ENCODE measurements at places on chromosomes 16 and 17.

GRCh38 chr16:69942627-69943170 lies 8.4 kb upstream of the CLEC18A start:
- no peak for DNase-seq

- DNase-seq: no peak
These were observed 5.5 kb downstream of the PCGF2 start for GRCh38 chr17:38742411-38743308.

GRCh38 chr17:29079887-29080286 lies 36.9 kb downstream of the PIPOX start:
- DNase-seq: no peak

GRCh38 chr17:73773702-73774101 lies 129.5 kb upstream of the SDK2 start:
- no peak for DNase-seq

DNA sequence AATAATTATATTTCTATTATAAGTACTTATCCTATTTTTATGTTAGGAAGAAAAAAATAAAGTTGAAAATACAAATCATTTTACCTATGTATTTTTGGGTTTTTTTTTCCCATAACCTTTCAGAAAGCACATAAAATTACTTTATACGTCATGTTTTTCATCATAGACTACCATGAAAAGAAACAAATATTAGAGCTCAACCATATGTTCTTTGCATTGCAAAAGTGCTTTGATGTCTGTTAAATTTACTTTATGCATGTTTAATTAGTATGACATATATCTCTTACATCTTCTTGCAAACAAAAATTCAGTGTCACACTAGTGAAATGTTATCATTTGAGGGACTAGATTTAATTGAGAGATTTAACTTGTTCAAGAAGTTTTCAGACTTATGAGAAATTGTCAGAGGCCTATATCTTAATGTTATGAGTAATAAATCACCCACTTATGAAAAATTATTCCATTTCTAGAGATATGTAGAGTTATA lies 24.0 kb downstream of the BRIP1 start:
- no peak for DNase-seq

GRCh38 chr17:77247048-77247541 lies 106.3 kb downstream of the SEC14L1 start:
- DNase-seq: peak; percentile 67

DNA sequence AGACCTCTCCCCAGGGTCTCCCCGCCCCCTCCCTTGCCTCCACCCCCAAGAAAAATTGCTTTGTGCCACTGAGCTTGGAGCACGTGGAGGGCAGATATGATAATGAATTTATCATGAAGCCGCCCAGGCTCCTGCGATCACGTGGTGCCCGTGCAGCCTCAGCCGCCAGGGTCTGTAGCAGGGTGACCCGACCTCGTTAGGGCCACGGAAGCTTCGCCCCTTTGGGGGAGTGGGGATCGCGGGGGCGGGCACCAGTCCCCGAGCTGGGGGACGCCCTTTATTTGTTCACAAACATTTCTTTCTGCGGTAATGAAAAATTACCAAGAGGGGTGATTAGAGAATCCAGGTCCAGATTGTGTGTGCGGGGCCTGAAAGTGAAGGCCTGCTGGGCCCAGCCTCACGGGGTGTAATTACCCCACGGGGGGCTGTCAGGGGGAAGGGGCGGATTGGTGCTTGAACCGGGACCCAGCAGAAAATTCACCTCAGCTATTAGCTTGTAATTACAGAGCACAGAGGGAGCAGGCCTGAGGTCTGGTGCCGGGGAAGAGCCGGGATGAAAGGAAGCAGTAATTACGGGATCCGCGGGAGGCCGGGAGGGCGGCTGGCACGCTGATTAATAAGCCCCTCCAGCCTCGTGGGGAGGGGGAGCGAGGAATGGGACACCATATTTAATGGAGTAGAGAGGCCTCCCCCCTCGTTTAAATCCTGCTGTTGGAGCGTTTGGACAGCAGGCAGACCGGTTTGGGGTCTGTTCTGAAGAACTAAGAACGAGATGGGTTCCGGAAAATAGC lies 13.3 kb downstream of the GSE1 start:
- DNase-seq: no peak

DNA sequence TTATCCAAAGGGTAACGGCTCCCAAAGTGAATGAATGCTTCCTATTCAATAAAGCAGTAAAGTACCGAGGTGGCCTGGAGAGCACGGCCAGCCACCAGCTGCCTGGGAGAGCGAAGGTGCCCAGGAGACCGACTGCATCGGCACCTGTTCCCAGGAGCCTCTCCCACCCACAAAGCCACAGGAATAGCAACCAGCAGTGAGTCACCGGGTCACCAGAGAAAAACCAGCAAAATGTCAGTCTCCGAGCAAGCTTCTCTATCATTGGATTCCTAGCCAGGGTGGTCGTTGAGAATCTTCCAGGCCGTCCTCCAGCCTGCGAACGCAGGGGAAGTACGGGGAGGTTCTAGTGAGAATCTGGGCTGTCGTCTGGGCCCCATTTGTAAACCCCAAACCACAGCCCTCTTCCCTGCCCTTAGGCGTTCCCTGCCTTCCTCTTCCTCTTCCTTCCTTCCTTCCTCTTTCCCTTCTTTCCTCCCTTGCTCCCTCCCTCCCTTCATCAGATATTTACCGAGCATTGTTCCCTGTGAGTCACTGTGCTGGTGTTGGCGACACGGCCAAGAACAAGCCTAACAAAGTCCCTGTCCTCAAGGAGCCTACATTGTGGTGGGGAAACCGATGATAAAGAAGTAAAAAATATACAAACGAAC lies 114.6 kb downstream of the SLC39A11 start:
- DNase-seq: no peak

GRCh38 chr17:74654742-74655141 lies 31.2 kb upstream of the CD300E start:
- no peak for DNase-seq

- no peak for DNase-seq
These were observed 13.7 kb downstream of the N4BP1 start for GRCh38 chr16:48596326-48596725.

DNA sequence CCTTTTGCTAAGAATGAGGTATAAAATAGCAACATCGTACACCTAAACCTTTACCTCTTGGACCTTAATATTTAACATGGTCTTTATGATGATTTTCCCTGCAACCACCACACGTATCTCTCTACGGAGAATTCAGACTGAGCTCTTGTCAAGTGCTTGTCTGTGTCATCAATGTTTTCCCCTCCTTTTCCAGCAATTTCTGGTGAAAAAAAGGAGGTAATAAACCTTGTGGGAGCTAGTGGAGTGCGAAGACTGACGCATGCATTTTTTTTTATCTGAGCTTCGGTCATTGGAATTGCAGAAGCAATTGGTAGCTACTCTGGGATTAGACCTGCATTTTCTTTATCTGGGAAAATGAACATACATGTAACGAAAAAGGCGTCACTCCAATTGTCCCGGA lies 527.6 kb downstream of the TMEM114 start:
- DNase-seq: no peak

DNA sequence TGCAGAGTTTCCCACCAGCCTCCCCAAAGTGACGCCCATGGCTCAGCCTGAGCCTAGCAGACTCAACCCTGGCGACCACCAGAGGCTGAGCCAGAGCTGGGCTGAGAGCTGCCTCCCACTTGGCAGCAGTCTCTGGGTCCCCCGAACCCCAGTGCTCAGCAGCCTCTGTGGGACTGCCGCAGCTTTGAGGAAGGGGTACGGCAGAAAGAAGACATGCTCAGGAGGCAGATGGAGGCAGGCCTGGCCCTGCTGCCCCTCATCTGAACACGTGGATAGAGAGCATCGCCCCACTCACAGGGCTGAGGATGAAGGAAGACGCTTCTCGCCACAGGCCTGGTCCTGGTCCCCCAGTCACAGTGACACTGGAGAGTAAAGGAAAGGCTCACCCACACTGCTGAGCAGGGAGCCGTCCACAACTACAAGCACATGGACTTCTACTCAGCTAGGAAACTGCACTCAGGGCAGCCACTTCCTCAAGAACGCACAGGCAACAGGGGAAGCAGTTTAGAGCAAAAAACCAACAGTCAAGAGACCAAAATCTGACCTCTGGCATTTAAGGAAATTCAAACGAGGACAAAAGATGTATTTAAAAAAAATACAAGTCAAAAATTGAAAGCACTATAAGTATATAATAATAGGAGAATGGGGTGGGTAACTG lies 45.2 kb upstream of the GSG1L start:
- no peak for DNase-seq

DNA sequence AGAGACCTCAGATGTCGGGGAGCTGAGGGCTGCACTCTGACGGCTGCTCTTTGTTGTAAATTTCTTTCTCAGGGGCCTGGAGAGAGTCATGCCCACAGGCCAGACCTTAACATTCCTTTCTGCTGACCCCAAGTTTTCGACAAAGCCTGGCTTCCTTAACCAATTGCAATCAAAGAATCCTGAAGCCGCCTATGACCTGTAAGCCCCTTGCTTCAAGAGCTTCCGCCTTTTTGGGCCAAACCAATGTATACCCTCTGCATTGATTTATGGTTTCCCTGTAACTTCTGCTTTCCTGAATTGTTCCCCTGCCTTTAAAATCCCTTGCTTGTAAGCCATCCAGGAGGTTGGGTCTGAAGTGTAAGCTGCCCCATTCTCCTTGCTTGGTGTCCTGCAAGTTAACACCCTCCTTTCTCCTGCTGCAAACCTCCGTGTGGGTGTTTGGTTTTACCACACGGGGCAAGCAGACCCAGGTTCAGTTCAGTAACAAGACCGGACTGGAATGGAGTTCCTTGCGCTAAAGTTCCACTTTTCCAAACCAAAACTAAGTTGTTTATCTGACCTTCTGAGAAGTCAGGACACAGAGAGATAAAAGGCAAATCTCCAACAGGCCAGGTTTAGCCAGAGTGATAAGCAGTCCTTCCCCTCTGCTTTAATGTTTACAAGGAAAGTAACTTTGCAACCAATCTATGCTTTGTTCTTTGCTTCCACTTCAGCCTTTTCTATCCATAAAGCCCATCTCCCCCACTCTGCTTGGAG lies 141.6 kb downstream of the KCNJ12 start:
- DNase-seq: no peak

GRCh38 chr17:75552425-75553294 lies 27.2 kb downstream of the LLGL2 start:
- no peak for DNase-seq

DNA sequence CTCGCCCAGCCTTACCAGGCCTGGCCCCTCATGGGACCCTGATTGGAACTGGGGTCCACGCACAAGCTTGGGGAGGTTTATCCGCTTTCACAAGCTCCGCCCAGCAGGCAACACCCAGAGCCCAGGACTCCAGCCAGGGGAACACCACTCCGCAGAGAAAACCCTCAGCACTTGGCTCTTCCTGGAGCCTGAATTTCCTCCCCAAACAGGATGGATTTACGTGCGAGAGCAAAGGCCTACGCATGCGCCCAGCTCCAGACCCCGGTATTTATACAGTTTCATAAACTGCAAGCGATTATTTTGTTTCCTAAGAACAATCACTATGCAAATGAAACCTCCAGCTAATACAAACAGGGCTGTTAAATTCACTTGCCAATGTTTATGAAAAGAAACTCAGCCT lies 22.8 kb downstream of the ZNF423 start:
- DNase-seq: no peak

DNA sequence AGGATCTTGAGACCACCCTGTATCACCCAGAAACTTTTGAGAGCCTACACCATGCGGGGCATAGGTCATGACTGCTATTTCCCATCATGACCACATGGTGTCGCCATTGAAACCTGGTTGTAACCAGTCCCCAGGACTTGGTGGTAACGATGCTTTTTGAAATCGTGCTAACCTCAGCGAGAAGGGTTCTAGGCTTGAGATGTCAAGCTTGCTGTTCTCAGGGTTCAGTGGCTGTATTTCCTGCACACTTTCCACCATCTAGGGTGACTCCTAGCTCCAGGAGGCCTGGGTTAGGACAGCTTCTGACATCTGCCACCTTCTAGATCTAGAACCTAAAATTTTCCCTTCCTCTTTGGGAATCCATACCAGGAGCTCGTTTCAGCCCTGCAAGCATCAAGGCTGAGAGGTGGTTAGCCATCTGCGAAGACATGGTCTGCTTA lies 13.0 kb upstream of the SPNS3 start:
- DNase-seq: peak; percentile 26

DNA sequence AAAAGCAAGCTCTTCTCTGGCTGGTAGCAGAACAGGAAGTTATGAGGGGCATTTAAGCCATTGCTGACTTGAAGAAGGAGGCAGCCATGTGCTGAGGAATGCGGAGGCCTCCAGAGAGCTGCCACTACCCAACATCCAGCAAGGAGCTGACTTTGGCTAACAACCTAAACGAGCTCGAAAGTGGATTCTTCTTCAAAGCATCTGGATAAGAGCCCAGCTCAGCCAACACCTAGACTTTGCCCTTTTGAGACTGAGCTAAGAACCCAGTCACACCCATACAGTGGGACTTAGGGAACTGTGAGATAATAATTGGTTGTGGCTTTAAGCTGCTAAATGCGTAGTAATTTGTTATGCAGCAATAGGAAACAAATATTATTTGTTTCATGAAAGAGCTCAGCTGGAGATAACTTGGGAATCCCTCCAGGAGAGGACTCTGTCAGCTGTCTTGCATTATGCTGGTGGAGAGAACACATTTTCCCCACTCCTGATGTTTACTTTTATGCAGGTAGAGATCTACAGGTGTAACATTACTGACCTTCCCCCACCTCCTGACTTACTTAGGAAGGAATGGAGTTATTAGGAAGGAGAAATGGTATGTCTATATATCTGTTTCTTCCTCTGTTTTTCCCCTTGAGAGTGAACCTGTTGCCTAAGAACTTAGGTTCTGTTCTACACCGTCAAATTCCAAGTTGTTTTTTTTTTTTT lies 52.7 kb upstream of the ZNF629 start:
- no peak for DNase-seq

GRCh38 chr17:79065105-79065670 lies 9.4 kb upstream of the ENGASE start:
- peak; percentile 18 for DNase-seq

GRCh38 chr17:50891577-50891989 lies 25.4 kb upstream of the TOB1 start:
- no peak for DNase-seq

- DNase-seq: no peak
These were observed 381.8 kb downstream of the SOX9 start for GRCh38 chr17:72502371-72503341.

DNA sequence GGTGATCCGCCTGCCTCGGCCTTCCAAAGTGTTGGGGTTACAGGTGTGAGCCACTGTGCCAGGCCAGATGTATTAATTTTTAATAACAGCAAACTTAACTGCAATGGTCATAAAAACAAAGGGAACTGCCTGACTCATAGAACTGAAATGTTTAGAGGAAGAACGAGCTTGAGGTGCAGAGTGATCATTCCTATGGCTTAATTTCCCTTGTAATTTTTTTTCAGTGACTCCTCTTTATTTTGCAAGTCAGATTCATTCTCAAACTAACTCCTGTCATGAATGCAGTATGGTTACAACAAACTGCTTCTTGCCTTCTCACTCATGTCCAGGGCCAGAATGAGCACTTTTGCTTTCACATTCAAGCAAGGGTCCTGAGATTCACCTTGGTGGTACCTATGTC lies 231.3 kb downstream of the HAPSTR1 start:
- no peak for DNase-seq

GRCh38 chr17:17985555-17985954 lies 12.9 kb downstream of the DRC3 start:
- DNase-seq: no peak
